DND-41 (cell line): ENCODE measurements at places on chromosomes 13 and 19.
A peak's percentile ranks its signal among the peaks of the same experiment; 100 is the strongest.

DNA sequence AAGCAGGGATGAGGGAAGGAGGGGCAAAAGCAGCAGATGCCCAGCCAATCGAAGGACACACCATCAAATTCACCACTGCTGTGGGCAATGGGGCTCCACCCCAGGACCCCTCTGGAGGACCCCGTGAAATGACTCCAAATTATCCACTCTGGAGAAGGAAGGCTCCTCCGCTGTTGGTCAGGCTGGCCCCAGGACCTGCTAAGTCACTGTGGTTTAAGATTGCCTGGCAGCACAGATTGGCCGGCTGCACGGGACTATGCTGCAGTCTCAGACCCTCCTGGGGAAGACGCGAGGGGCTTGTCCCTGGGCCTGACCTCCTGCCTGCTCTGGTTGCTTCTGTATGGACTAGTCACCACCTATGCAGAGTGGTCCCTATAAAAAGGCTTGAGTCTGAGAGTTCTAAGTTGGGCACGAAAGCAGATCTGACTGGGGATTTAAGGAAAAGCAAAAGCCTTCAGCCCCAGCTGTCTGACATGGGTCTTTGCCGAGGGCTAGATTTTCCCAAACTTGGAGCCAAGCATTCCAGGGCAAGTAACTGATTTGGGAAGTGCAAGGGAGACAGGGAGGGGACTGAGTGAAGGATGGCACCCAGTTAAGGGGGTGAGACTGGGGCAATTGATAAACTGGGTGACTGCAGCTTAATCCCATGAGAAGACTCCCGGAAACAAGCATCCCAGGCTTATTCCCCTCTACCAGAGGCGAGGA is 91.7 kb downstream of the TSHZ3 start:
- DNase-seq: no peak

GRCh38 chr13:47521890-47522487 is 479.1 kb downstream of the SUCLA2 start:
- no peak for DNase-seq

DNA sequence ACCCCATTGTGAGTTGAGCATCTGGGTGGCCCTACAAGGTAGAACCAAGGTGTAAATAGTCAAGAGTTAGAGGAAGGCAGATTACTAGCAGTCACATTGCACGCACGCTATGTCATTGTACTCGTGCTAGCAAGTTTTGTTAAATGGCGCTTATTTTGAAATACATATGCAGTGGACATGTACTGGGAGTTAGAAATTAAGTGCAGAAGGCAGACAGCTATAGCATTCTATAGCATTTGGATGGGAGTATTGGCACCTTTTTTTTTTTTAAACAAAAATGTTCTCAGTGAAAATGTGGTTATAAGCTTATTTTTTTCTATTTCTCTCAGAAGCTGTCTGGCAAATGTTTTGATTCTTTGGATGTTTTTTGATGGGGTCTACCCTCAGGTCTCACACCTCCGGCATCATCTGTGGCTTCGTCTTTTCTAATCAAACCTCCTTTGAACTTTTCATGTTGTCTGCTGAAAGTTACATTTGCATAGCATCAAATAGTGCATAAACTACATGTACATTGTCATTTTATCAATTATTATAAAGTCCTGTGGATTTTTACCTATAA is 68.1 kb downstream of the ARHGEF7 start:
- DNase-seq: no peak

DNA sequence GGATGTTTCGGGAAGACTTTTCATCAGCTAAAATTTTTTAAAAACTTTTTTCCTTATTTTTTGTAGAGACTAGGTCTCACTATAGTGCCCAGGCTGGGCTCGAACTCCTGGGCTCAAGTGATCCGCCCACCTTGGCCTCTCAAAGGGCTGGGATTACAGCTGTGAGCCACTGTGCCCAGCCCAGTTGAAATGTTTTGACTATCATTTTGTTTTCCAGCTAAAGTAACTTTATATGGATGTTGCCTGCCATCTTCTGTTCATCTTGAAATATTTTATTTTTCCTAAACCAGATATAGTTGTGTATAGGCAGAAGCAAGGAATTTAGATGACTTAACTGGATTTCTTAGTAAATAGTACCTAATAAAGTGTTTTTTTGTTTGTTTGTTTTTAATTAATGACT is 7.0 kb downstream of the CAB39L start:
- no peak for DNase-seq

GRCh38 chr13:72556945-72557344 is 170.5 kb downstream of the MZT1 start:
- DNase-seq: no peak

- DNase-seq: peak; percentile 24
Observed at GRCh38 chr13:110957181-110957884, 42.5 kb upstream of the ANKRD10 start.

GRCh38 chr19:19274716-19275565 is 1.8 kb upstream of the TM6SF2 start:
- DNase-seq: no peak

DNA sequence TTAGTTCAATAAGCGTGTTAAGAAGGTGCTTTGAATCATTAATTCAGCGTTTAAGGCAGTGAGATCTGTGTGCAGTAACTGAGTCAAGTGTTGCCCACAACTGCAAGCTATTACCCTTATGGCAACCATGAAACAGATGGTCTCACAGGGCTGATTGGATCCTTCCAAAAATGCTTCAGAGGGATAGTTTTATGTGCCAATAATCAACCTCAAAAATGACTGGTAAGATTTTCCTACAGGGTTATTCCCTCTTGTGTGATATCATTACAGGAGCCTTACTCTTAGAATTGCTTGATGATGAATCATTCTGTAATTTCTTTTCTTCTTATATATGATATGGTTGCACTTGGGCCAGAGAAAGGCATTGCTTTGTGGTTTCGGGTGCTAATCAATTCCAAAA is 1299.2 kb upstream of the ATXN8OS start:
- DNase-seq: no peak

GRCh38 chr13:109348519-109349258 is 437.7 kb downstream of the IRS2 start:
- DNase-seq: no peak

DNA sequence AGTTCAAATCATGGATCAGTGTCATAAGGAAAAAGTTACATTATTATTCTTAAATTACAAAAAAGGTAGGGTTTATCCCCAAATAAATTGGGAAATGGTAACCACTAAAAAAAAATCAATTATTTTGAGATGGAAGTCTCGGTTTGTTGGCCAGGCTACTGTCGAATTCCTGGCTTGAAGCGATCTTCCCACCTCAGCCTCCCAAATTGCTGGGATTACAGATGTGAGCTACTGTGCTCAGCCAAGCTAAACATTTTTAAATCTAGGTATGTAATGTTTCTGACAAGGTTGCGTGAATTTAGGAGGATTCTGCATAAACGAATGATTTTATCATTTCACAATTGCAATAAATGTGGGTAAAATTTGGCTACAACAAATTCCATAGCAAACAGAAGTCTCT is 2.0 kb downstream of the NAA16 start:
- DNase-seq: no peak

- DNase-seq: no peak
Observed at GRCh38 chr13:30715837-30716236, 19.5 kb upstream of the ALOX5AP start.

GRCh38 chr13:79445968-79446645 is 34.8 kb upstream of the NDFIP2 start:
- DNase-seq: peak; percentile 60

- DNase-seq: no peak
Observed at GRCh38 chr13:25088562-25089221, 7.2 kb upstream of the PABPC3 start.

- peak; percentile 4 for DNase-seq
Observed at GRCh38 chr19:58578012-58578925, 5.1 kb upstream of the MZF1 start.

GRCh38 chr19:39046037-39046821 is 13.9 kb upstream of the FBXO27 start:
- no peak for DNase-seq
